DND-41 (cell line): ENCODE measurements at places on chromosomes 13 and 19.

GRCh38 chr19:3062165-3063105, at the start of gene TLE5:
Gene TLE5 (minus strand): TSS chr19:3062495. CDS start chr19:3062200, 295 bp downstream.
- DNase-seq: peak; percentile 77

DNA sequence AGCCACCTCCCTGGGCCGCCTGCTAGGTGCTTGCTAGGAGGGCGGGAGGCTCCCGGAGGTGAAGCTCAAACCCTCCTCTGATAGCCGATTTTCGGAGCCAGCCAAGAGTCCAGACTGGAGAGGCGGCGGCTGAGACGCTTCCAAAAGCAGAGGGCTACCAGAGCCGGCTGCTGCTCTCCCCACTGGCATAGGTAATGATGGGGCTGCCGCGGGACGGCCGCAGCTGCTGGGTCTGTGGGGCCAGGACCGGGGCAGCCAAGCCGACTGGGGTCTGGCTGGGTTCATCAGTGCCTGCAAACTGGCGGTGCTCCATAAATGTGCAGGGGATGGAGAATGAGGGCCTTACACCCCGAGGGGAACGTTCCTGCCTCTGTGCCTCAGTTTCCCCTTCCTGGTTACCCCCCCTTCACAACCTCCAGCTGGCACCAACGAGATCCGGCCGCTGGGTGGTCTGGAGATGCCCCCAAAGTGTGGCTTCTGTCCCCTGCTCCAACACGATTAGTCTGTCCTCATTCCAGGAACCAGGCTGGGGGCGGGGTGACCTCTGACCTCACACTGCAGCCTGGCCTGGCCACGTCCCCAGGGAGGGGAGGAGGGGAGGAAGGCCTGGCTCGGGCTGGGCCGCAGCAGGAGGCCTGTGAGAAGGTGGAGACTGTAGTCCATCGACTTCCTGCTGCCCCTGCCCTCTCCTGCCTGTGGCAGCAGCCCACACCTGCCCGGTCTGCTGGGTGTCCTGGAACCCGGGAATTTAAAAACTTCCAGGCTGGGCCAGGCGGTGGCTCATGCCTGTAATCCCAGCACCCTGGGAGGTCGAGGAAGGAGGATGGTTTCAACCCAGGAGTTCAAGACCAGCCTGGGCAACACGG, 3.8 kb upstream of the WDR18 start:
- DNase-seq: no peak

GRCh38 chr13:32883474-32883873, 132.7 kb upstream of the KL start:
- no peak for DNase-seq

DNA sequence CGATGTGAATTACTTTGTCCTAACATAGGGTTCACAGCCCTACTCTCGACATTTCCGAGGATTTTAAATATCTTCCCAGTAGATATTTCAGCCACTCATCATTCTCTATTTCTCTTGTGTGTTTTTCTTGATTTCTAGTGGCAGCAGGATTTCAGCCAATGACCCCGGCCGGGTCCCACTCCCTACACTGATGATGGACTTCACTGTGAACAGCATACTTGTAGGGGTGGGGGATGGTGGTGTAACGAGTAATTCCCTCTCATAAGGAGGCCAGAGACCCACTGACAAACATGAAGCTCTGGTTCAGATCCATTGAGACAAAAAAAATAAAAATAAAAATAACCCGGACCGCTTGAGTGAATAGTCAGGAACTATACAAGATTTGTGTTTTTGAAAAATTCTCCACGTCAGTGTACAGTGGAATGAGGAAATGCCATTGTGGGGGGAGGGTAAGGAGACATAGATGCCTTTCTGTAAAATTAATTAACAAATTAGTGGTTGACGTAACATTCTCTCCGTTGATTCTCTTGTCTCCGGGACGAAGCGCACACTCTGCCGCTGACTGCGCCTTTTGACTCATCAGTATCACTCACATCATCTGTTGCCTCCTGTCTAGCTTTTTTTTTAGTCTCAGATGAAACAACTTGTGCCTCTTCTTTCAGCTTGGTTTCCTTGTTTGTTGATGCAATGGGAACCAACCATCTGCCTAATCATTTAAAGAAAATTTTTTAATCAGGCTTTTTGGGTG, 48.8 kb upstream of the IRS2 start:
- DNase-seq: no peak

DNA sequence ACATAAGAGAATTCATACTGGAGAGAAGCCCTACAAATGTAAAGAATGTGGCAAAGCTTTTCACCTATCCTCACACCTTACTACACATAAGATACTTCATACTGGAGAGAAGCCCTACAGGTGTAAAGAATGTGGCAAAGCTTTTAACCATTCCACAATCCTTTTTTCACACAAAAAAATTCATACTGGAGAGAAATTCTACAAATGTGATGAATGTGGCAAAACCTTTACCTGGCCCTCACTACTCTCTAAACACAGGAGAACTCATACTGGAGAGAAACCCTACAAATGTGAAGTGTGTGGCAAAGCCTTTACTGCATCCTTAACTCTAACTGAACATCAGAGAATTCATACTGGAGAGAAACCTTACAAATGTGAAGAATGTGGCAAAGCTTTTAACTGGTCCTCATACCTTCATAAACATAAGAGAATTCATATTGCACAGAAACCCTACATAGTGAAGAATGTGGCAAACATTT, 14.0 kb upstream of the ZNF506 start:
- DNase-seq: no peak

GRCh38 chr13:27953676-27954405, 15.3 kb downstream of the CDX2 start:
- peak; percentile 78 for DNase-seq

DNA sequence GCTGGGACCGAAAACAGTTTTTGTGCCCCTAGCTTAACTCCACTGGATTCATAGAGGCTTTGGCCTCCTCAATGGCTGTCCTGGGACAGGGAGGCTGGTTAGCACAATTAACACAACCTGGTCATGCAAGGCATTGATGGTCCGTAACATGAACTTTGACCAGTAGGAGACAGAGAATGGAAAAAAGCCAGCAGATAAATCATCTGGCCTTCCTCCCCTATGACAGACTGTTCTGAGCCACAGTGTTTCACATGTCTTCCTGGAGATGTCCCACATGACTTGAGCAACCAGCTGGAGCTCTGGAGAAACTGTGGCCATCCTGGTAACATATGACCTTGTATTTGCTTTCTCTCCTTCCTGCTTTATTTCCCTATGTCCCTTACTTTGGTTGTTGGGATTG, 244.2 kb downstream of the UQCRFS1 start:
- no peak for DNase-seq

DNA sequence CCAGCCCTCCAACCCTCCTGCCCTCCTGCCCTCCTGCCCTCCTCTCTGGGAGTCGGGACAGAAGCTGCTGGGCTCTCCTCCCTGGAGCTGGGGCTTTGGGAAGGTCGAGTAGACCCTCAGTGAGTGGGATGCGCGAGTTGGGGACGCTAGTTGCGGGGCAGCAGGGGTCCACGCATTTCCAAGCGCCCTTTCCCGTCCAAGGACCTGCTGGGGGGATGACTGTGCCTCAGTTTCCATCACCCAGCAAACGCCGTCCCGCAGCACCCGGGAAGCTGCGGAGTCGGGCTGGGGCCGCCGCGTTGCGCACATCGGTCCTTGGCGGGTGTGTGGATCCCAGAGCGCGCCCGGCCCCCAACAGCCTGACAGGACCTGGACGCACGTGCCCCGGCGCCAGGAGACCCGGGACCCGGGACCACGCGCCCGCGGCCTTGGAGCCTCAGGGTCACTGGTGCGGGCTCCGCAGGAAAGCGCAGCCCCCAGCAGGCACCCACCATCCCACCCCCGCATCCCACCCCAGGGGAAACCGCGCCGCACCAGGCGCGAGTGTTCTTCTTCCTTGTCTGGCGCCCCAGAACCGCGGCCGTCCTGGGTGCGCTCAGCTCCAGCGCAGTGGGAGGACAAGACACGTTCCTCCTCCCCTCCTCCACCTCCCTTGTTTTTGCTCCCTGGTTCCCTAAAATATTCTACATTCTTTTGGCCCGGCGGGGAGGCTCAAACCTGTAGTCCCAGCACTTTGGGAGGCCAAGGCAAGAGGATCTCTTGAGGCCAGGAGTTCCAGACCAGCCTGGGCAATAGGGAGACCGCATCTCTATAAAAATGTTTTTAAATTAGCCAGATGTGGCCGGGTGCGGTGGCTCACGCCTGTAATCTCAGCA, 9.2 kb downstream of the ONECUT3 start:
- no peak for DNase-seq

- no peak for DNase-seq
These were observed 28.2 kb downstream of the UNC13A start for GRCh38 chr19:17659996-17660395.

DNA sequence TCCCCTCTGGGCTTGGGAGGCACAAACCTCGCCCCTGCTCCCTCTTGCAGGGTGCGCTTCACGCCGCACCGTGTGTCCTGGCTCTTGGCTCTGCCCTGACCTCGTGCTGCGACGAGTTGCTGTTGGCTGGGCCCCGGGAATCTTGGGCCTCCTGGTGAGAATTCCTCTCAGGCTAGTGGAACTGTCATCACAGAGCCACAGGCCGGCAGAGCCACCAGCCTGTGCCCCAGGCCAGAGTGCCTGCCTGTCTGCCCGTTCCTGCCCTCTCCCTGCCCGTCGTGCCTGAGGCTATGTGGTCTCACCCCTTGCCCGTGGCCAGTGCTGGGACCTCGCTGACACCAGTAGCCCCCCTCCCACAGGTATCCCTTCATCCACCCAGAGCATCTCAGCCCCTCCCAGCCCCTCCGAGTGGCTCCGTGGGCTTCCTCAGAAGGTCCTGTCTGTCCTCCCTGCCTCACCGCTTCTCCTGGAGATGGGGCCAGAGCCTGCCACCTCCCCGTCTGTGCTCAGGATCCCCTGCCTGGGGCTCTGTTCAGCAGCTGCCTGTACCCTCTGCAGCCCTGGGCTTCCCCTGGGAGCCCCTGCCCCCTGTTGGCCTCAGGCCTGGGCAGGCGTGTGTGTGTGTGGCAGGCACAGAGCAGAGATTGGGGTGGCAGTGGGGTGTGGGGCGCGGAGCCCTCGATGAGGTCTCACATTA, 13.3 kb downstream of the NDUFB7 start:
- no peak for DNase-seq

- DNase-seq: no peak
These were observed 7.7 kb downstream of the PAF1 start for GRCh38 chr19:39382991-39383828.

DNA sequence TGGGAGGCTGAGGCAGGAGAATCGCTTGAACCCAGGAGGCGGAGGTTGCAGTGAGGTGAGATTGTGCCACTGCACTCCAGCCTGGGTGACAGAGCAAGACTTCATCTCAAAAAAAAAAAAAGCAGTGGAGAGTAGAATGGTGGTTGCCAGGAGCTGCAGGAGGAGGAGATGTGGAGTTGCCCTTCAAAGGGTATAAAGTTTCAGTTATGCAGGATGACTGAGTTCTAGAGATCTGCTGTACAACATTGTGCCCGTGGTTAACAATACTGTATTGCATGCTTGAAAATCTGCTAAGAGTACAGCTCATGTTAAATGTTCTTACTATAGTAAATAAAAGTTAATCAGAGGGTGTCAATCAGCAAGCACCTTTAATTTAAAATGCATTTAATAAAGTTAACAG, 28.4 kb upstream of the LATS2 start:
- no peak for DNase-seq

DNA sequence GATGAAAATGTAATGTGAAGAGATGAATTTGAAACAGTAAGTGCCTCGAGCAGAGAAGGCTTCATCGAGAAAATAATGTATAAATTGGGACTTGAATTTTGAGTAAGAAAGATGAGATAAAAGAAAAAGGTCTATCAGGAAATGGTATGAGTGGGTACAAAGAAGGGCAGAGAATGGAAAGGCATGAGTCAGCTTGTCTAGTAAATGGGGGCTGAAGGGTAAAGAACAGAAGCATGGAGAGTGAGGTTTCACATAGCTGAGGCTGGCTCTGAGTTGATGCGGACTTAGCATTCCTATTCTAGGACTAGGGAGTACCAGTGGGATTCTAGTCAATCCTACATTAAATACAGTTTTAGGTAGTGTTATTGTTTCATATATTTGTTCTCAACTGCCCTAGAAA, 85.8 kb downstream of the ZC3H13 start:
- DNase-seq: no peak

- DNase-seq: no peak
These were observed 524 bp downstream of the PRKCG start for GRCh38 chr19:53882391-53883050.

- no peak for DNase-seq
These were observed 72.2 kb downstream of the CDADC1 start for GRCh38 chr13:49319951-49320350.

- no peak for DNase-seq
These were observed 66.6 kb downstream of the CHST8 start for GRCh38 chr19:33688171-33688992.

GRCh38 chr19:52527134-52527955, at the start of gene ZNF808:
Gene ZNF808 (plus strand): TSS chr19:52527668. CDS start chr19:52543285, 15,617 bp downstream.
- peak; percentile 97 for DNase-seq

DNA sequence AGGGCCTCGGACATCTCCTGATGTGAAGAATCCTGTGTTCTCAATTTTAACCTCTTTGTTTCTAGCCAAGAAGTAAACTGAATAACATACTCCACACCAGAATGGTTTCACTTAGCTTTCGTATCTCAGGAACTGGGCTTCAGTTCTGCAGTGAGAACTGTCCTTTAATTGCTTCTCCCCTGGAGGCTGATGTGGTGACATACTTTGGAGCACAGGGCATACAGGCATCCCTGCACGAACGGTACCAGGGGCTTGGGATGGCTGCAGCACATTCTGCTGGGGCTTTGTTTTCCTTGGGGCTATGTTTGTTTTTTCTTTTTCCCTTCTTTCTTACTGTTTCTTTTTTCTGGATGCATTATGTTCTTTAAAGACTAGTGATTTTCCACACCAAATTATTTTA, 230.5 kb downstream of the TM9SF2 start:
- no peak for DNase-seq

- DNase-seq: no peak
These were observed 12.7 kb upstream of the PSMD8 start for GRCh38 chr19:38361633-38362075.

DNA sequence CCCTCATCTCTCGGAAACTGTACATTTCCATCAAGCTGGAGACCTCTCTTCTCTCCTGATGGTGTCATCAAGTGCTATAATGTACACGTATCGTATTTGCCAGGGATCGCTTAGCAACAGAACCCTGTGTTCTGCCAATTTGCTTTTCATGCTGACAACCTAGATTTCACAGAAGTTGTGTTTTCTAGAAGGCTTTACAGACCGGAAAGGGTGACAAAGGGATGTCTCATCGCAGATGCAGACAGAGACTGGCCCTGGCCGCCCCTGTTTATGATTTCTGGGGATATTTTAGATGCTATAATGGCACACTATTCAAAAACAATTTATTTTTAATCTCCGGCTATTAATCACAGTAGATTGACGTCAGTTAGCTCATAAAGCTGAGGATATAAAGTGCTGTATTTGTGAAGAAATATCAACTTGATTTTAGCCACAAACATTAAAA, 291.4 kb downstream of the IRS2 start:
- no peak for DNase-seq

GRCh38 chr19:21584537-21584936, 79.1 kb downstream of the ZNF429 start:
- DNase-seq: no peak

GRCh38 chr13:44516771-44517170, 59.4 kb downstream of the TSC22D1 start:
- DNase-seq: no peak

DNA sequence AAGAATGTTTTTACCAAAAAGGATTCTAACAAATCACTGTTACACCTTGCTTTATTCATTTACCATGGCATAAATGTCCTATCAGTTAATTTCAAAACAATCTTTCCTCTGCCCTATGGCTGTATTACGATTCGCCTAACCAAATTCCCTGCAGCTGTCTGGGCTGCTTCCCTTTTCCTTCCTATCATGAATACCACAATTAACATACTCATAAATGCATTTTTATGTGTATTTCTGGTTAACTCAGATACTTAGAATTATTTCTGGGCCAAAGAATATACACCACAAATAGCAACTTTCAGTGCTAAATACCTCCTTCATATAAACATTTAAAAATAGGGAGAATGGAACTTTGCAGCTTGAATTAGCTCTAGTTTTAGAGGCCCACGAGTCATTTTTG, 30.4 kb downstream of the ANKRD10 start:
- no peak for DNase-seq
